ENCODE measurements at places on chromosomes 1 and 21.

GRCh38 chr1:54163051-54163450 lies 10.3 kb upstream of the CDCP2 start:
- no peak for DNase-seq

GRCh38 chr1:8252266-8252951 lies 65.5 kb upstream of the SLC45A1 start:
- no peak for DNase-seq

DNA sequence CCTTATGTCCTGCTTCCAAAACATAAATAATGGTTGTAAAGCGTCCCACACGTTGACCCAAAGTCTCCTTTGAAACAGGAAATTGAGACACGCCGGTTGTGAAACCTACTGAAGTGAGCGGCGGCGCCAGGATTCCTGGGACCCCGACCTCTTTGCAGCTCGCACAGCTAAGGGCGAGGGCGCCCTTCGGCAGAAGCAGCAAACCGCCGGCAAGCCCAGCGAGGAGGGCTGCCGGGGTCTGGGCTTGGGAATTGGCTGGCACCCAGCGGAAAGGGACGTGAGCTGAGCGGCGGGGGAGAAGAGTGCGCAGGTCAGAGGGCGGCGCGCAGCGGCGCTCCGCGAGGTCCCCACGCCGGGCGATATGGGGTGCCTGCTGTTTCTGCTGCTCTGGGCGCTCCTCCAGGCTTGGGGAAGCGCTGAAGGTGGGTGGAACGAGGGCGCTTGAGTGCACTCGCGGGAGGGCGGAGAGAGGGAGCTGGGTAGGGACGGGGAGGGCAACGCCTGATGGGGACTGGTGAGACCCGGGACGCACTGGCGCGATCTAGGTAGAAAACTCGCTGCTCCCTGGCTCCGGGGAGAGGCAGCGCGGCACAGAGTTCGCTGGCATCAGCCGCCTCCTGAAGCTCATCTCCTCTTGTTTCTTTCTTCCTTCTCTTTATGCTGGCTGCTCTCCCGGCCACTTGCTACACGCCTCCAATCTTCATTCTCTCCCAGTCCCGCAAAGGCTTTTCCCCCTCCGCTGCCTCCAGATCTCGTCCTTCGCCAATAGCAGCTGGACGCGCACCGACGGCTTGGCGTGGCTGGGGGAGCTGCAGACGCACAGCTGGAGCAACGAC lies at the start of gene CD1D:
Gene CD1D, plus strand, starts transcription at position 155 of the 836 bp plus-strand sequence. Its CDS starts 207 bp downstream, at position 362.
- no peak for DNase-seq

GRCh38 chr1:39632682-39633417 lies 6.6 kb downstream of the HEYL start:
- DNase-seq = no peak

GRCh38 chr1:9825093-9826074 lies 1.6 kb upstream of the CLSTN1 start:
- no peak for DNase-seq

DNA sequence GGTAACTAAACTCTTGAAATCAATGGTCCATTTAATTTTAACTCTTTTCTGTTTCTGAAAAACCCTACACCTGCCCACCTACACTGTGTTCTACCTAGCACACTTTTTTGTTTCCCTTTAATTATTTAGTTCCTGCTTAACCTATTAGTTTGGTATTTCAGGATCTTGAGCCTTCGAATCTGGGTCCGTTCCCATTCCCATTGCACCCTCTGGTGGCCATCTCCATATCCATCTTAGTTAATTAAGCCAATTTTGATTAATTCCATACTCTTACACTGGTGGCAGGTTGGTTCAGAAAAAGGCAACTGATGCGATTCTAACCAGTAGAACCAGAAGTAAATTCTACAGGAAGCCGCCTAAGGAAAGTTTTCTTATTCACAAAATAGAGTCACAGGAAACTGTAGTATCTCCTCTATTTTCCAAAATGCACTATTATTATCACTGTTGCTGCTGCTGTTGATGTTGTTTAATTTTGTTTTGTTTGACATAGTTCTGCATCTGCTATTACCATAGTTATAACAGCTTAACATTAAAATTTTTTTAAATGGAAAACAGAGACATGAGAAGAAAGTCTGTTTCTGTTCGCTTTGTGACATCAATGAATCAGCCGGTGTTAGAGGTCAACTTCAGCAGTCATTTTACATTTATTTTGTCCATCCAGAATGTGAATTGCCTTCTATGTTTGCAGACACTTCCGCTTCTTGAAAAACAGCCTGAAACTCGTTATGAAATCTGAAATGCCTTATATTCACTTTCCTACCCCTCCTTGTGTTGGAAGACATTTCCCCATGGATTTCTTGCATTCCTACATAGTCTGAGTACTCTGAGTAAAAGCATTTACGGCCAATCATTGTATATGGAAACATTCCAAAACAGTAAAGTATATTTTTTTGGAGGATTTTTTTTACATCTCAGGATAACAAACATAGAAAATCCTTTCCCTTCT lies 115.5 kb upstream of the NCAM2 start:
- DNase-seq = peak; percentile 28

DNA sequence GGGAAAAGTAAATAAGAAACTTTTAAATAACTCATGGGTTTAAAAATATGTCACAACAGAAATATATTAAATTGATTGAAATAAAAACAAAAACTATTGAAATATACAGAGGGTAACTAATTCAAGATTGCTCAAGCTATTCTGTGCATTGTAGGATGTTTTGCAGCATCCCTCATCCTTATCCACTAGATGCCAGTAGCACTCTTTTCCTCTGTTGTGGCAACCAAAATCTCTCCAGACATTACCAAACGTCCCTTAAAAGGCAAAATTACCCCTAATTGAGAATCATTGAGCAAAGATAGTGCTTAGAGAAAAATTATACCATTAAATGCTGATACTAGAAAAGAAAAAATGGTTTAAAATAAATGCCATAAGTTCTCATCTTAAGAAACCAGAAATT lies 682.6 kb downstream of the RWDD3 start:
- DNase-seq = no peak

- peak; percentile 27 for DNase-seq
Measured at GRCh38 chr1:7942214-7942921, 1.7 kb upstream of the TNFRSF9 start.
